ENCODE measurements at places on chromosomes 6 and 20.
A peak's percentile ranks its signal among the peaks of the same experiment; 100 is the strongest.

GRCh38 chr6:46772762-46773161 is 20.4 kb upstream of the MEP1A start:
- no peak for DNase-seq

DNA sequence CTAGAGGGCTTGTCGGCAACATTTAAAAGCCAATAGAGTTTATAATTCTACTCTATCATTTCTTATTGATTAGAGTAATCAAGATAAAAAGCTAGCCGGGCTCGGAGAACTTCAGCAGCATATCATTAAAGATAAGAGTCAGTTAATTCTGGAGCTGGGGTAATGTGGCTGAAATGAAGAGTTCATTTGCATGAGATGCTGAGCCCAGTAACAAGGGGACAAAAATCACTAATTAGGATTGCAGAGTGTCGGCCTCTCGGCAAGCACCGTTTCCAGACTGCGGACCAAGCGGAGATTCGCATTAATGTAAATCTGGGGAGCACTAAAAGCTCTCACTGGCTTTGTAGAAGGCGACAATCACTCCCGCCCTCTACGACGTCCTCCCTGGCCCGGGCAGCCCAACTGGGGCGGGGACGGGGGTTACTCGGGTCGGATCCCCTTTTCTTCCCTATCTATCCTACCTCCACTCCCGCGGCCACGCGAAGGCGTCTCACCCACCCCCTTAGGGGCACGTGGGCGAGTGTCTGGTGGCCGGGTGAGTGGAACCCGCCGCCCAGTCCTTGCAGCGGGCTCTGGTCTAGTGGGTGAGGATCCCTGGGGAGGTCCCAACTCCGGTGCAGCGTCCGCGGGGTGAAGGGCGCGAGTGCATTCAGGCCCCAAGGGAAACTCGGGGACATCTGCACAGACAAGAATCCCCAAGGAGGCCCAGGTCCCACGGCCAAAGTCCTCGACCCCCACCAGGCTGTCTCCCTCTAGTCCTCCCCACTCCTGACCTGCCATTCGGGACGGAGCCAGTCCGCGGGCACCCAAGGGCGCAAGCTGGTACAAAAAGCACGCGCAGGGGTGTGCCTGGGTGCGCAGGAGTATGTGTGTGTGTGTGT is 42.2 kb upstream of the OSTM1 start:
- peak; percentile 10 for DNase-seq

- no peak for DNase-seq
Measured at GRCh38 chr6:153090241-153090930, 40.7 kb downstream of the RGS17 start.

DNA sequence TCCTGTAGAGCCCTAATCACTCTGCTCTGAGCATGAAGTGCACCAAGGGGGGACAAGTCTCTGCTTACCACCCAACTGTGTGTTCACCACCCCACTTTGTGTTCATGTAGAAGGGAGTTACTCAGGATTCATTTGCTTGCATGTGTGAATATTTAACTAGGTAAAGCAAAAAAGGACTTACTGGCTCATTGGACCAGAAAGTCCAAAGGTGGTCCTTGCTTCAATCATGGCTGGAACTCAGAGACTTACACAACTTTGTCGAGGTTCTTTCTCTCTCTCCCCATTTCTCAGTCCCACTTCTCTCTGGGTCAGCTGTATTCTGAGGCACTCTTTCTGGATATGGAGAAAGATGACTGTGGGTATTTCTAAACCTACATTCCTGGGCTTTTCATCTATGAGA is 4.0 kb downstream of the TMEM200A start:
- DNase-seq = no peak

DNA sequence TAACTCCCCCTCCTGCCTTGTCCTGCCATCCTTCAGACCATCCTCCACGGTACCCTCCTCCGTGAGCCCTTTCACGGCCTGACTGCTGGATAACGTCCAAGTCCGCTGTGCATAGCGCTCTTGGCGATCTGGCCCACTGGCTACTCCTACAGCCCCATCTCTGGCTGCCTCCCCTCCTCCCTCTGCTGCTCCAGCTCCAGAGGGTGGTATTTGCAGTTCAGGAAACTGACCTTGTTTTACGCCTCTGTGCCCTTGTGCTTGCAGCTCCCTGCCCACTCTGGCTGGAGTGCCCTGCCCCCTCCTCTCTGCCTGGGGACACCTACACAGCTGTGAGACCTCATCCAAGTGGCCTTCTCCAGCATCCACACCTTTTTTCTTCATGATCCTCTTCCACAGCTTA is 6.5 kb upstream of the RREB1 start:
- no peak for DNase-seq

DNA sequence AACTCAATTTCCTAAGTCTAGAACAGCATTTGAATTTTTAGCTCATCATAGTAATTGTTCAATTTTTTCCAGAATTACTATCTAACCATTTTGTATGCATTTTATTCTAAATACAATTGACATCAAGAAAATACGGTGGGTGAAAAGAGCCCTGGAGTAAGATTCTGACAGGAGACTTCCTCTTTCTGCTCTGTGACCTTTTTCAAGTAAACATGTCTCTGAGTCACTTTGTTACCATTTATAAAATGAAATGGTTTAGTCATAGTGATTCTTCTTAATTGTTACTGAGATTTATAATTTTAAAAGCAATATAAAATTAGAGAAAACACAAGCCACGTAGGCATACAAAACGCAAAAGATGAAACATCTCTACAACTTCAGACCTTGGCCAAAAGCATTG is 80.2 kb downstream of the PLCB1 start:
- no peak for DNase-seq

DNA sequence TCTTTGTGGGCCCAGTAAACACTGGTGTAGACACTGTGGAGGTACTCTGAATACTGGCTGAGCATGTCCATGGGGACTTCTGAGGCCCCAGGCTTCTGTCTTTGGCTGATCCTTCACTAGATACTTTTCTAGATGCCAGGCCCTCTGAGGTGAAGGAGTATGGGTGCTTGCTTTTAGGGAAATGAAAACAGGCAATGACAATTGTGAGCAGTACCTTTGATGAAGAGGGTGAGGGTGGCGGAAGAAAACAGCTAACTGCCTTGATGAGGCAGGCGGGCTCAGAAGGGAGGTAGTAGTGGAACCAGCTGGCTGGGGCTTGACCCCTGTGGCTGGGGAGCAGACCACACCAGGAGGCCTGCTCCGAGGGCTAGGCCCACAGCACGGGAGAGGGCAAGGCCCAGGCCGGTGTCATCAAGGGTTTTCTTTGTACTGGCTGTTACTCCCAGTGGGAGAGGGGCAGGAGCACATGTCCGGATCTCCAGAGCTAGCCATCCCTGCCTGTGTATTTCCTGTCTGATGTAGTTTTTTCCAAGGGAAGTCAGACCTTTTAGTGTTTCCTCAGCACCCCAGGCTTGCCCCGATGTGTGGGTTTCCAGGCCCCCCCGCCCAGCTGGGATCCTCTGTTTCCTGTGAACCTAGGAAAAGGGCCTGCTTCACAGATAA is 3.9 kb downstream of the PLCG1 start:
- no peak for DNase-seq

GRCh38 chr6:151326116-151326825 is 65.1 kb downstream of the ZBTB2 start:
- no peak for DNase-seq

DNA sequence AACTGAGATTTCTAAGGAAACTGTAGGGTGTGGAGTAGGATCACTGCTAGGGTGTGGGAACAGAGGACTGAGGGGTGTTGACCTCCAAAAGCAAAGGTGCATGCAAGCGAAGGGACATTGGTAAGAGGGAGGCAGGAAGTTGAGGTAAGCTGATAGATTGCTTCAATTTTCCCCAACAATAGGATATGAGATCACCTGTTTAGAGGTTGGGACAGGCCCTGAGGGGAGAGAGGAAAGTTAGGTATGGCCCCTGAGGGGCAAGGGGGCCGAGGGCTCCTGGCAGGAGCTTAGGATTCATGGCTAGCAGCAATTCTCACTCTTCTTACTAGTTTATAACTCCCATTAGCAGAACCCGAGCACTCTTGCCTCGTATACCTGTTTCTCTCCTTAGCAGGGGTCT is 106.8 kb upstream of the RPS6KA2 start:
- no peak for DNase-seq

GRCh38 chr6:36069573-36069972 is 42.0 kb downstream of the MAPK14 start:
- no peak for DNase-seq

DNA sequence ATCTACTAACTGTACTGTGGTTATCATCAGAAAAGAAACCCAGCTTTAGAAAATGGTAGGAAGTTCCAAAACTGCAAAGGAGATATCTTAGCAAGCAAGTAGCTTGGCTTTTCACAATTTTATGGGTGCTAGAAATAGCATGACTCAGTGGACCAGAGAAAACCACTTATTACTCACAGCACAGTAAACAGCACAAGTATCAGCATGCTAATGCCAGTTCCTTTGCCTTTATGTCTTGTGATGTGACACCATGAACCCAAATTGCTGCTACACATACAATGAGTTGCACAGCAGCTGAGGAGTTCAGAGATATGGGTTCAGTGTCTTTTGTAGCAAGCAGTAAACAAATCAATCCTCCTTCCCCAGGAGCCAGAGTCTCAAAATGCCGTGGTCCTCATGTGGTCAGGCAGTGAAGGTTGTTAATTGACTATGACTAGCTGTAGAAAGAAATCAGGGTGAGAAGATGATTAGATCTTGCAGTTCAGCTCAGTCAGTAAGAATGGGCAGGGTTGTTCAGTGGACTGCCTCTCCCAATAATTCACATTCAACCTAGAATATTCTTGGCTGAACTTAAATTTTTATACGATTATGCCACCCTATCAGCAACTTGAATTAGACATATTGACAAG is 73.3 kb downstream of the OPRM1 start:
- no peak for DNase-seq

- DNase-seq = peak; percentile 89
Measured at GRCh38 chr6:142885182-142885867, 59.7 kb downstream of the HIVEP2 start.

DNA sequence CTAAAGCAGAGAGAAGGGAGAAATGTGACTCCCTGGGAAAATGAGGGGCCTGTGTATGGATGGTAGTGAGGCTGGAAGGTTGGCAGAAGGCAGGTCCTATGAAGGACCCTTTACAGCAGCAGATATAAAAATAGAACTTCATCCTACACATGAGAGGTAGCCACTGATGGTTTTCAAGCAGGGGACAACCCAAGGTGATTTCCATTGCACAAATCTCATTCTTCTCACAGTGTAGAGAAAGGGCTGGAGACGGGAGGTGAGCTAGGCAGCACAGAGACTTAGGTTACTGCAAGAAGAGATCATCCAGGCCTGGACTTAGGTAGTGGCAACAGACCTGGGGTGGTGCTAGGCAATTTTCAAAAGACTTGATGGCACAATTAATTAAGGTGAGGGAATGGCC is 30.7 kb downstream of the TRAM2 start:
- no peak for DNase-seq

DNA sequence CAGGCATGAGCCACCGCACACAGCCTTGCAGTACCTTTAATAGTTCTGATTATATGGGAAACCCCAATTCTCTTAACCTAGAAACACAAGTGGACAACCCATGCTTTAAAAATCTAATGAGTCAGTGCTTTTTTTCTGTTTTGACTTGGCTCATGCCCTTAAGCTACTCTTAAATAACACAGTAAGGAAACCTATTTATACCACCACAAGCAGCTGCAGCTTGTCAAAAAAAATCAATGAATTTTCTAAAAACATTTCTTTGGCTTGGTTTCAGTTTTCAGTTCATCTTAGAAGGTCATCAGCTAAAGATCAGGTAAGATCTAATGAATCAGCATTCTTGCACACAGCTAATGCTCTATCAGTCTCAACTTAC is 124.1 kb upstream of the DST start:
- no peak for DNase-seq

- no peak for DNase-seq
Measured at GRCh38 chr20:51640743-51641142, 98.2 kb upstream of the NFATC2 start.

GRCh38 chr6:127468936-127469335 is 9.7 kb upstream of the KIAA0408 start:
- DNase-seq = no peak

DNA sequence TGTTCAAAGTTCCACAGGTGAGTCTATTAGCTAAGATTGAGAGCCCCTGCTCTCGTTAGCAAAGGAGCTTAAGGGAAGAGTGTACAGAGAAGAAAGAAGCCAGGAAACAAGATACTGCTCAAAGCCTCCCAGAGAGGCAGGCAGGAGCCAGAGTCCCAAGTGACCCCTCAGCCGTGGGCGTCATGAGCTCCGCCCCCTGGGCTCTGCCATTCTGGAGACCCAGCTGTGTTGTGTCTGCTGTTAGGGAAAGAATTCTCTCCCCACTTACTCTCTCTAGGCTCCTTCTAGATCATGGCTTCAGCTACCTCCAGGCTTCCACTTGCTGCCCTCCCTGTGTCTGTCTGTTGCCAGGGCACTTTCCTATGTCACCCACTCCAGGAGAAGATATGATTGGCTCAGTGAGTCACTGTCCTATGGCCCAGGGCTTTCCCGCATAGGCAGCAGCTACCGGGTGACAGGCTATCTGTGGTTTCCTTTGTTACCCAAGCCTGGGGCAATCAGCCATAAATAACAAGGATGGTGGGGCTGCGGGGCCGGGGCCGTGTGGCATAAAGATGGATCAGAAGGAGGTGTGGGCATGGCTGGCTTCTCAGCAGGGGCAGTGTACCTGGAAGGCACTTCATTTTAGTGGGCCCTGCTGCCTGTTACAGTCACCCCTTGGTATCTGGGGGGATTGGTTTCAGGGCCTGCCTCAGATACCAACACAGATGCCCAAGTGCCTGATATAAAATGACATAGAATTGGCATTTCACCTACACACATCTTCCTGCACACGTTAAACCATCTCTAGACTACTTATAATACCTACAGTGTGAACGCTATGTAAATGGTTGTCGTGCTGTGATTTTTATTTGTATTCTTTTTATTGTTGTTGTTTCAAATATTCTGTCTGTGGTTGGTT is 118.9 kb downstream of the ARMC2 start:
- DNase-seq = peak; percentile 93

- DNase-seq = no peak
Measured at GRCh38 chr6:39196673-39197091, 32.6 kb downstream of the KCNK5 start.

DNA sequence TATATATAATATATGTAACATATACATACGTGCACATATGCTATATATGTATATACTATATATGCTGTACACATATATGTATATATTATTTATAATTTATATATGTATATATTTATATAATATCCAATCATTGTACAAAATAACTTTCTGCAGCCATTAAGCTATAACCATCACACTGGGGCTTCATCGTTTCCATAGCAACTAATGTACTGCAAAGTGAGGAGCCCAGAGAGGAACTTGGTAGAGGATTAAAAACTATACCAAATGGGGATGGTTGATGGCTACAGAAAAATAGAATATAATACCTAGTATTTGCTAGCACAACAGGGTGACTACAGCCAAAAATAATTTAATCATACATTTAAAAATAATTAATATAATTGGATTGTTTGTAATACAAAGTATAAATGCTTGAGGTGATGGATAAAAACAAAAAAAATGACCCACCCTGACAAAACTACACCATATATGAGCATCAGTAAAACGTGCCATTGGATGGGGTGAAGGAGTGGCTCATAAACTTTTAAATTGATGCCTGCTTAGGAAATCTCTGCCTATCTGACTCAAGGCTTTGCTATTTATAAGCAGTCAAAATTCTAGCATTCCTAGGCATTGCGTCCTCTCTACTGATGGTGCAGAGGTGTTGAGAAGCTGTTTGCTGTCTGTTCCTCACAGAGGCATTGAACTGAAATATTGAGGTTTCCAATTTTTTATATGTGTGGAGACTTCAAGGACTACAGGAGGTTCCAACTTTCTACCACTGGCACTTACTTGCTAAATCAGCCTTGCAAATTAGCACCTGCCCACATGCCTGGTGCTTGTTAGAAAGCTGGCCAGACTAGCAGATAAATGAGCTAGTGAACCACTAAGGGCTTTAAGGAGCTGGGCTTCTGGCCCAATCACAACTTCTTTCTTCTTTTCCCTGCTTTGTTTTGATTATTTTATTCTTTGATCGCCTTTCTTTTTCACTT is 190.1 kb downstream of the SCP2D1 start:
- DNase-seq = no peak

All from hematopoietic multipotent progenitor cell (in vitro differentiated cells).